ENCODE measurements at places on chromosomes 7 and 10.

DNA sequence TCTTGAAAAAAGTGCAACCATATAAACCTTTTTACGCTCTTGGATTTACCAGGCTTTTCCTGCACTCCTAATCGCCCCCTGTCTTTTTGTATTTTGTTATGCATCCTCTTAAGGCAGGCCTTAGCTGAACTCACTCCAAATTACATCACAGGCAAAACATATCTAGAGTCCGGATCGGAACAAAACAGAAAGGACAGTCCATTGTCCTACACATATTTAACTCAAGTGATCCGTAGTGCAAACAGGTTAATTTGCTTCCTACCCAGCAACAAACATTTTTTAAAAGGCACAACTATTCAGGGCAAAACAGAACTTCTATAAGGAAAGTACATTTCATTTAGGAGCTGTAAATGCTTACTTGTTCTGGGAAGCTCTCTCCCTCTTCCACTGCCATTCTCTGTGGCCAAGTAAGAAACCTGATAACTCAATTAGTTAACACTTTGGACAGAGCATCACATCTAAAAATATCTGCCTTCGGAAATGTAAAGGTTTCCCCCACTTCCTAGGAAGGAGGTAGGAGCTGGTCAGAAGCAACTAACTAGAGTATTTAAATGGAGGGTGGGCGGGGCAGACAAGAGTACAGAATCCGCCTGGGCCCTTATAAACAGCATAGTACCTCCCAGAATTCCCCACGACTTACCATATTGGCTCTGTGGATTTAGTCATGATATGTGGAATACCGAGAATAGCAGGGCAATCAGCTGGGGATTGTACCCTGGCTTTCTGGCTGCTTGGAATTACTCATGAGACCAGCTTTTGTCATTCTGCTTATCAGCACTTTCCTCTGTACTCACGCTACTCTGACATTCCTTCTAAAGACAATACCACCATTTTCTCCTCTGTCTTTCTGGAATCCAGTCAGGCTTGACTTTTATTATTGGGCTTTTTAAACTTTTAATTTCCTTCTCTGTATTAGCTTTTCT lies 89.5 kb downstream of the ANK3 start:
- no peak for DNase-seq

DNA sequence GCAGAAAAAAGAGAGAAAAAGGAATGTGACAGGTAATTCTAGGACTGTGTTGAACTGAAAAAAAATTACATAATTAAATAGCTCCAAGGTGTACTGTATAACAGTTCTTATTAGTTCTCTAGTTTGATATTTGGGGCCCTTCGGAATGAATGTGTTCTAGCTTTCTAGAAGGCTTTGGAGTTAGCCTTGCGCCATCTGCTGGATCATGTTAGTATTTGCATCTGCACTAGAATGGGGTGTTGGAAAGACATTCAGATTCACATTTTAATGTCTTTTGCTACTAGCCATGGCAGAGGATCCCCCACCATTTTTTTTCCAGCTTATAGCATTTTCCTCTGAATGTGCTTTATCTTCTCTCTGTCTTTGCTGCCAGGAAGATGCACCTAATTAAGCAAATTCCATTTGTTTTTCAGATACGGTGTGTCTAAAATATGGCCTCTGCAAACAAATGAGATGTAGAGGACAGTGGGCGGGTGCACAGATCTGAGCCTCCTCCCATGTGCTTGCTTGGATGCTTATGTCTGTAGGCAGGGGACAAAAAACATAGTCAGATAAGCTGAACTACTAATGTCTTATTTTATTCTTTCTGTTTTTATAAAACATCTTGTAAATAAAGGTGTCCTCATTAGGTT lies 238.5 kb downstream of the PHF14 start:
- no peak for DNase-seq

GRCh38 chr7:29464753-29465152 lies 98.9 kb upstream of the PRR15 start:
- no peak for DNase-seq

DNA sequence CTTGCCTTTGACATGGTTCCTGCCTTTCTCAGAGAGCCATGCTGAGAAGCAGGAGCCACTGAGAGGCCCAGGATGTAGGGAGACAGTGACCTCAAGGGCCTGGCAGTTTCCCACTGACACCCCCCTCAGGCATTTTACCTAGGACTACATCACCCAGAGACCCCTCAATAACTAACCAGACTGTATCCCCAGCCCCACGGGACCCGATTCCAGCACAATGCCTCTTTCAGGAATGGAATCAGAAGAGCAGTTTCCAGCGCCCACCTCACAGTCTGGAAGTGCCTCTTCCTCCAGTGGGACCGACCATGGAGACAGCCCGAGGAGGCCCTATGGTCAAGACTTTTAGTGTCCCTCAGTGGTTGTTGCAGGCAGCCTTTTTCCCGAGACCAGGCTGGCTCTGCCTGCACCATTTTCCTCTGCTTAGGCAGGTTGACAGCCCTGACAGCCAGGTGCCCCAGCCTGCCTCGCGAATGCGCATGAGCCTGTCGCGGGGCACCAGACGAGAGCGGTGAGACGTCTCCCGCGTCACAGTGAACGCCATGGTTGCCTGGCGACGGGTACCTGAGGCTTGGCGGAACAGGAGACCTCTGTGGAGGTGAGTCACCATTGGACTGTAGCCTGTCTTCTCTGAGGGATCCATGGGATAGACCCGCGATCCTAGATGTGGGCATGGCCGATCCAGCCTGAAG lies 28.4 kb upstream of the ZNF273 start:
- DNase-seq = no peak

DNA sequence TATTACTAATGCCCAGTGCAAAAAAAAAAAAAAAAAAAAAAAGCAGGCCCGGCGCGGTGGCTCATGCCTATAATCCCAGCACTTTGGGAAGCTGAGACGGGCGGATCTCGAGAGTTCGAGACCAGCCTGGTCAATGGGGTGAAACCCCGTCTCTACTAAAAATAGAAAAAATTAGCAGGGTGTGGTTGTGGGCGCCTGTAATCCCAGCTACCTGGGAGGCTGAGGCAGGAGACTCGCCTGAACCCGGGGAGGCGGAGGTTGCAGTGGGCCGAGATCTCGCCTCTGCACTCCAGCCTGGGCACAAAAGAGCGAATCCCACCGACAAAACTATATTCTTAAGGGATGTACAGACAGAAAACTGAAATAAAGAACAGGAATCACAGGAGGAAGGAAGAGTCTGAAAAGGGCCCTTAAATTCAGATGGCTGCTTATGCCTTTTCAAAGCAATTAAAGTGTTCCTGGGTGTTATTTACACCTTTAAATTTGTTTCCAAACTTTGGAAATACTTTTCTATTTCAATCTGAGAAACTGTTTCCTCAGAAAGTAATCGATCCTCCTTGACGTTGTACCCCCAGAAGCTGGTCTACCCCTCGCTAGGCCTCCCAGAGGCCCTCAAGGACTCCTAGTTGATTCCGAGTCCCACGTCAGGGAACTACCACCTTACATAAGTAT lies 2.0 kb upstream of the KMT2E start:
- DNase-seq = peak; percentile 25
